ENCODE measurements at places on chromosomes 2 and 18.

GRCh38 chr2:53629501-53629900 lies 138.1 kb upstream of the CHAC2 start:
- no peak for DNase-seq

- DNase-seq, result no peak
Measured at GRCh38 chr2:29293830-29294438, 178.7 kb downstream of the CLIP4 start.

DNA sequence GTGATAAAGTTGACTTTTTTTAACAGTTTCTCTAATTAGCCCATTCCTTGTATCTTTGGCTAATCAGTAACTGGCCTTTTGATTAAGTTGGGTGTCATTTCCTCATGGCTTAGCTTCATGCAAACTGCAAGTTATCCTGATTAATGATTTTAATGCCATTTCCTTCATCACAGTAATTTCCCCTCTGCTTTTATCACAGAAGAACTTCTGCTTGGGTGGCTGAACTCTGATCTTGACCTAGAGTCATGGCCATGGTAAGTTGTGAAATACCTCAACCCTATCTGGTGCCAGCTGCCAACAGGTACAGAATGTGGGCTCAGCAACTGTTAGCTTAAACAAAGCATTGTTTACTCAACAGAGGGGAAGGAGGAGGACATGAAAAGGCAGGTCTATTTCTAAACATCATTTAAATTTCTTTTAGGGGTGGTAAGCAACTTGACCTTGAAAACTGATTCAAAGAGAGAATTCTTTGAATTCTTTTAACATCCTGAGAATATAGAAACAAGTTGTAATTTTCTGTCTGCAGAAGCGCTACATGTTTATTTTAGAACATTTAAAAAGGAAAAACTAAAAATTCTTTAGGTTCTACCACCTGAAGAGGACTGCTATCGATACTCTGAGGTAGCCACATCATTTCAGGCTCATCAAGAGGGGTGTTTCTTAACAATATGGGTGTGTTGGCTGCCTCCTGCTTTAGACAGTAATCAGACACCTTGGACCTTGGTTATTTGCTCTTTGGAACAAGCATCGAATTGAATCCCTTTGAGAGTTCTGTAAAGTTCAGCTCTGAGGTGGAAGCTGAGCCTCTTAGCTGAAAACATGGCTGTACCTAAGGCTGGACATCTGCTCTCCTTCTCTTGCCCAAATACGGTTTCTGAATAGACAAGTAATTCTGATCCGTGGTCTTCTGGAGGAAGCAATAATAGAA lies 39.7 kb downstream of the ANXA4 start:
- DNase-seq, result peak; percentile 74

DNA sequence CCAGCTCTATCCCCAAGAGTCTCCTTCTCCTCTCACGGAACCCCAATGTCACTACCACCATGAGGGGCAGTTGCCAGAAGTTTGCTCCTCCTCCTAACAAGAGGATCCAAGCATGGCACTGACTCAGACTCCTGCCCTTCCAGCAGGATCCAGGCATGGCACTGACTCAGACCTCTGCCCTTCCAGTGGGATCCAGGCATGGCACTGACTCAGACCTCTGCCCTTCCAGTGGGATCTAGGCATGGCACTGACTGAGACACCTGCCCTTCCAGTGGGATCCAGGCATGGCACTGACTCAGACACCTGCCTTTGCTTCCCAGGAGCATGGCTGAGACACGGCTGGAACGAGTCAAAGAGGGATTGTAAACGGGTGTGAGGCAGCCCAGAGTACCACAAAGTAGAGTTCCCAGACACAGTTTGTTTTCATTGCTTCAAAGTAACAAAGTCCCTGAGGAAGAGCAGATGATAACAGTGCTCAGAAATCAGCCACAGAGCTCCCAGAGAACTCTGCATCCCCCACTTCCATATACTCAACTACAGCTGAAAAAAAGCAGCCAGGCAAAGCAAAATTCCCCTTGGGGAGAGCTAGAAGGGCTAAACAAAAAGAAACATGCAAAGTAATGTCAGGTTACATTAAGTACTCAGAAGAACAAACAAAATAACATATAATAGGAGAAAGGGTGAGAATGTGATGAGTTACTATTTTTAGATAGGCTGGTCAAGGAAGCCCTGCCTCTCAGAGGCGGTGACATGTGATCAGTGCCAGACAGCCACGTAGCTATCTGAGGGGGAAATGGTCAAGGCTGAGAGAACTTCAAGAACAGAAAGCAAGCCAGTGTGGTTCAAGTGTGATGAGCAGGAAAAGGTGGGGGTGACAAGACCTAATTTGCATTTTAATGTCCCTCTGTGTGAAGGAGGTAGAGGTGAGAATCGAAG lies 3.0 kb downstream of the BUB1 start:
- DNase-seq, result peak; percentile 18

DNA sequence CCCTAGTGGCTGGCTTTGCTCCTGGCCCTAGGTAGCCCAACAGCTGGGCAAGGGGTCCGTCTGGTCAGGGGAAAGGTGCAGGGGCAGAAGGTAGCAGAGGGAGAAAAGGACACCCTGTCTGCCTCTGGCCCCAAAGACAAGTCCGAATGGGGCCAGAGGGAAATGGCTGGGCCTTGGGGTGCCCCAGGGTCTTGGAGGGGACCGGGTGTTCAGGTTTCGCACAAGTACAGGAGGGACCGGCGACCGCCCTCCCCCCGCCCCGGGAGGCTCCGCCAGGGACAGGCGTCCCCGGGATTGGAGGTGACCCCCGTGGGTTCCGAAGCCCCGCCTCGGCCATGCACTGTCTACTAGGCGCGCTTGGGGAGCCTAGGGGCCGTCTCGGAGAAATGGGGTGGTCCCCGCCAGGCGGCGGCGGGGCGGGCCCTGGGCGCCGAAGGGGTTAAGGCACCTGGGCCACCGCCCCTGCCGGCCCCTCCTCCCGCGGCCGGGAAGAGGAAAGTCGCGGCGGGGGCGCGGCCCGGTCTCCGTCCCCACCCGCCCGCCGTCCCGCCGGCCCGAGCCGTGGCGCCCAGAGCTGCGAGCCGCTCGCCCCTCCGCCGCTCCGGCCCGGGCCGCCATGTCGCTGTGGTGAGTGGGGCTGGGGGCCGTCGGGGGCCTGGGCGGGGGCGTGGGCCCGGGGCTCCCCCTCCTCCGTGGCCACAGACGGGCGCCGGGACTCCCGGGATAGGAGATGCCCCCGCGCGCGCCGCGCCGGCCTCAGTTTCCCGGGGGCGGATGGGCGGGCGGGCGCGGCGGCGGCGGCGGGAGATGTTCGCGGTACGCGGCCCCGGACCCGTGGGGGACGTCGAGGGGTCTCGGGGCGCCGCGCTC lies at the start of gene B3GNT7:
TSS of gene B3GNT7 (plus strand) at position 523 of the 870 bp plus-strand sequence. CDS start at position 617, 94 bp downstream.
- DNase-seq, result peak; percentile 43

GRCh38 chr2:118103951-118104940 lies 16.0 kb downstream of the INSIG2 start:
- DNase-seq, result no peak

DNA sequence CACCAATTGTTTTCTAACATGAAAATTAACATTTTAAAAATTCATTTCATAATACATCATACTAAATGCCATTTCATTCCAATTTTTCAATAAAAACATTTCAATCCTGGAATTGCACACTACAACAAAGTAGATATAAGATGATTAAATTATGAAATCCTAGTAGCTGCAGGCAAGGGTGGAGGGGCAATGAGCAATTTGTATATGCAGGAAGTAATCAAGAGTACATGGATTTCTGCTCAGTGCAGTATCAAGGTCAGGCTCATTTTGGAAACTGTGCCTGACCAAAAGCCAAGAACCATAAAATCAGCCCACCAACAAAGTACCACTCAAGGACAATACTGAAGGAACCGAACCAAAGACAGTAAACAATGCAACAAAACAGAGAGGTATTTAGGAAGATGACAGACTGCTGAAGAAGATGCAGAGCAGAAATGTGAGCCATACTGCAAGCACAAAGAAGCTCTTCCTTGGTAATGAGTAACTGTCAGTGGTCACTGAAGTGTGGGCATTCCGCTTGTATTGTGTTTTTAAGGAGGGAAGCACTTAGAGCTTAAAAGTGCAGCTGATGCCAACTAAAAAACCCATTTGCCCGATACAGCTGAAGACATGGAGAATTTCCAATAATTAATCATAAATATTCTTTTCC lies 34.5 kb upstream of the DSEL start:
- no peak for DNase-seq

Data from NCI-H510A (cell line).